Right ventricle myocardium superior (tissue), 1 donor: ENCODE measurements at places on chromosomes 16 and 17.
A peak's percentile ranks its signal among the peaks of the same experiment; 100 is the strongest.

GRCh38 chr17:2745317-2746037 lies 4.0 kb downstream of the CCDC92B start:
- DNase-seq: no peak

- peak; percentile 48 for DNase-seq
Measured at GRCh38 chr16:68257251-68257905, 6.9 kb upstream of the SLC7A6 start.

DNA sequence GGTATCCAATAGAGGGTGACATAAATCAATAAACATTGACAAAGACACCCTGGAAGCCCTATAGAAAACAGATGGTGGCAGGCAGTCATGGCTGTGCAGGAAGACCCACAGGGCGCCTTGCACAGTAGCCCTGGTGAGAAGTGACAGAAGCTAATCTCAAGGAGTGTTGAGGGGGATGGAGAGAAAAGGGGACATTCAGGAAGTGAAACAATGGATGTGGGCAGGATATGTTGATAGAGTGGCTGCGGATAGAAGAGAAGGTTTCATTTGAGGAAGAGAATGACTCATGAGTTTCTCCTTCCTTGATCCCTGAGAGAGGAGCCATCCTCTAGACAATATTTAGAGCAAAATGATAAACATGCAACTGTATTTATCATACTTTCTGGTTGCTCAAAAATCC lies 468.8 kb upstream of the HSBP1 start:
- no peak for DNase-seq

GRCh38 chr16:19878757-19879156 lies 5.9 kb downstream of the GPRC5B start:
- DNase-seq: no peak

DNA sequence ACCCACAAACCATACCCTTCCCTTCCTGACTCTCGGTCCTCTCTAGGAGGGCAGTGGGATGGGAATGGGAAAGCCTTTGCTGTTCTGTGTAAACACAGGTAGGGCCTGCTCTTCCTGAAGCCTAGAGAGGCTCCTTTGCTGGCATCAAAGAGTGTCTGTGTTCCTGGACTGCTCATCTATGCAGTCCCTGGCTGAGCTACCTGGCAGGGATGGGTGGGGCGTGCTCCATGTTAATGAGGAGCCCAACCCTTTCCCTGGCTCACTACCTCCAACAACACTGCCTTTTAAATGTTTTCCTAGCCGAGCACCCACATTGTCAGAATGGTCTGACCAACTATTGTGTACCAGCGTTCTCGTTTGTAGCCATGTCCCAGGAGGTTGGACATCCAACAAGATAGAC lies 26.6 kb upstream of the NAGLU start:
- no peak for DNase-seq

- DNase-seq: no peak
Measured at GRCh38 chr16:68387301-68387700, 61.0 kb downstream of the SMPD3 start.

DNA sequence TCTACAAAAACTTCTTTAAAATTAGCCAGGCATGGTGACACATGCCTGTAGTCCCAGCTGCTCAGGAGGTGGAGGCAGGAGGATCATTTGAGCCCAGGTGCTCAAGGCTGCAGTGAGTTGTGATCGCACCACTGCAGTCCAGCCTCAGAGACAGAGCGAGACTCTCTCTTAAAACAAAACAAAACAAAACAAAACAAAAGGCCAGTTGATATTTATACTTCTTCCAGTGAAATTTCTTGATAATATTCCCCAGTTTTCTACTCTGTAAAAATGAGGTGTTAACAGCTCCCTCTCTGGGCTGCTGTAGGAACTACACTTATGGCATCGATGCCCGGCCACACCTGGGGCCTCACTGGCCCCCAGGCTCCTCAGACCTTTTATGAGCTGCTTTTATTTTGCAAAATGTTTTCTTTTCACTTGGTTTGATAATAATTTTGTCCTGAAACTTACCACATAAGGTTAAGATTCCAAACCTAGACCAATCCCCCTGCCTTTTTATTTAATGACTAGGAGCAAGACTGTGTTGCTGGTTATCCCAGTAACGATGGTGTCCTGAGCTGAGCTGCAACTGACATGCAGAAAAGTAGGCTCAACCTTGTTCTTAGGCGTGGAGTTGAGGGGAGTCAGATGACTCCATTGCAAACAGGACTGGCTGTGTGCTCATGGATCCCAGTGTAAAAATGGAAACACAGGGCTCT lies 17.6 kb downstream of the MAPK8IP3 start:
- DNase-seq: no peak

DNA sequence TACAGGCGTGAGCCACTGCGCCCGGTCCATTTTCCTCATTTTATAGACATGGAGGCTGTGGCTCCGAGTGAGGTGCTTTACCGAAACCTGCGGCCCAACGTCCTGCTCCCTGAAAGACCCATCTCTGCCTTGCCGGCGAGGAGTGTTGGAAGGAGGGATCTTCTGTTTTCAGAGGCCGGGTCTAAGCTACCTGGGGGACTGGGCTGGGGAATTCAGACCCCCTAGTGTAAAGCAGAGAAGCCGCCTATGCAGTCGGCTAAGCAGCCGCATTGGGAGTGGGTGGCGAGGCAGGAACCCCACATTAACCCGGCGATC lies 16.3 kb downstream of the MEOX1 start:
- no peak for DNase-seq
